RPMI8226 (cell line): ENCODE measurements at places on chromosomes 6 and 20.
A peak's percentile ranks its signal among the peaks of the same experiment; 100 is the strongest.

DNA sequence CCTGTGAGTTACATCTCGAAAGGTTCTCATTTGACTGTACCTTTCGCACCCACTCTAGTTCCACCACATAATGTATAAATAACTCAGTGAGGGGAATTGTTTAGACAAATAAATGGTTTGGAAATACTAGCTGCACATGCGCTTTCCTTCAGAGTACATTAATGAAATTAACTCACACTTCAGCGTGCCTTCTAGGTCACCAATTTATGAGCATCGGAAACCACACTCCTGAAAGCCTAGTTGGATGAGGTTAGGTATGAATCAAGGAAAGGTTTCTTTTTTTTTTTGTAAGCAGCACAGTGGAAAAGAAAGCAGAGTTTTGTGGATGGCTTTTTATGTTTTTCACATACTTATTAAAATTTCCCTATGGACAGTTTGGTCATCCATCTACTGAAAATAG is 247.8 kb upstream of the TCF21 start:
- DNase-seq, result no peak

- DNase-seq, result no peak
These were observed 44.7 kb downstream of the TNFAIP3 start for GRCh38 chr6:137911675-137912191.

- DNase-seq, result no peak
These were observed 11.6 kb upstream of the MAN1A1 start for GRCh38 chr6:119361209-119361608.

GRCh38 chr20:57342829-57343228 is 8.2 kb upstream of the RAE1 start:
- DNase-seq, result no peak

DNA sequence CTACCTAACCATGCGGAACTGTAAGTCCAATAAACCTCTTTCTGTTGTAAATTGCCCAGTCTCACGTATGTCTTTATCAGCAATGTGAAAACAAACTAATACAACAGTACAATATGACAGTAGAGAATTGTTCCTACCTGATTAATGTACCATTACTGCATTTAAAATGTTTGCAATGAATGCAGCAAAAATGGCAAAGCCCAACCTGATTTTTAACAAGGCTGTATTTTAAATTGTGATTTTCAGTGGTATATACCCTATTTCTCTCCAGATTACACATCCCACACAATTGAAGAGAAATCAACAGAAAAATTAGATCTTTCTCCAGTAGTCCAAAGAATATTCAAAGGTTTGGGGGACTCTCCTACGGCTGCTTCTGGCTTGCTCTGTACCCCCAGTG is 3.3 kb upstream of the PCSK2 start:
- DNase-seq, result no peak

DNA sequence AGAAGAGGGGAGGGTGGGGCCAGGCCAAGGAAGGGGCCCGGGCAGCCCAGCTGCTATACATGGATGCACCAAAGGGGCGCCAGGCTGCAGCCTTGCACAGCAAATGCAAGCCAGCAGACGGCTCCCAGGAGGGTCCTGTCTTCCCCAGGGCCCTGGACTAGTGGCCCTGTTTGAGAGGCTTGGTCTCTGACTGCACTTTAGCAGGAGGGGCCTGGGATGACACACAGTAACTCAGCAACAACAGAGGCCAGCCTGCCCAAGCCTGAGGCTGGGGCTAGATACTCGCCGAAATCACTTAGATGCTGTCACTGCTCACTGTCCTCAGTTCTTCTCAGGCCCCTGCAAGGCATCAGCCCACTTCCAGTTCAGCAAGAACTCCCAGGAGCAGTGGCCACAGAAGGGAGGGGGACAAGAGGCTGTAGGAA is 73.5 kb downstream of the TRAM2 start:
- DNase-seq, result peak; percentile 21

DNA sequence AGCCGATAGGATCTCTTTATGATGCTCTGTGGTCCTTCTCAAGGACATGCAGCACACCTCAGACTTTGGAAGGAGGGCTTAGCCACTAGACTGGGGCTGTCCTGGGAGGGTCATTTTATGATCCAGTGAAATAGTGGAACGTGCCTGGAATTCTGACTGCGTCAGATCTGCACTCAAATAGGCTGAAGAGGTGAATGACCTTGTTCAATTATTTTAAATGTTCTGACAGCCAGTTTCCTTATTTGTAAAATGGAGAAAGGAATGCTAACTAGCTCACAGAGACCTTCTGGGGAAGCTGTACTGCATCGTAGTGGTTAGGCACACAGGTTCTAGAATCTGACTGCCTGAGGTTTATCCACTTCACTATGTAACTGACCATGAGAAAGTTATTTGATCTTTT is 587.5 kb downstream of the MAFB start:
- DNase-seq, result no peak

DNA sequence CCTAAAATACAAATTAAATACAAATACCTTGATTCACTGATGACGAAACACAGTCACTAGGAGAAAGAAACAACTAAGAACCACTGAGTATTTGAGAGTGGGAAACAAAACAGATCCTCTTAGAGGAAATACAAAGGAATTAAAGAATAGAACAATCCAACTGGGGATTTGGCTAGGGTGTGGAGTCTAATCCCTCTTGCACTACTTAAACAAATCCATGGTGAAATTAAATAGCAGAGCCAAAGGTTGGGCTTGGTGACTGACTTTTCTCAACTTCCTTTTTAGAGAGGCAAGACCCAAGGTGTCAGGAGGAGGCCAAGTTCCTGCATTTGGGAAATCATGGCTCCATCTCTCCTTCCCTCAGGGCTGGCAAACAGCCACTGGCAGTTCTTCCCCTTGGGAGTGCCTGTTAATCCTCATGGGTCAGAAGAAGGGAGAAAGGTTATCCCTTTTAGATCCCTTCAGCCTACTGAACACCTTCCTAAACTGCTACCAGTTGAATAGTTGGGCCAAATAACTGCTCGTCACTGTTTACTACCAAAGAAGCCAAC is 101.2 kb upstream of the TRAF3IP2 start:
- no peak for DNase-seq

- DNase-seq, result no peak
These were observed 116.6 kb downstream of the FOXC1 start for GRCh38 chr6:1726341-1726768.

- no peak for DNase-seq
These were observed 7.4 kb downstream of the FOXA2 start for GRCh38 chr20:22576733-22577514.

- no peak for DNase-seq
These were observed 4.9 kb downstream of the PKIG start for GRCh38 chr20:44587035-44587980.

- DNase-seq, result no peak
These were observed 36.5 kb upstream of the GFRAL start for GRCh38 chr6:55290736-55291135.

- peak; percentile 31 for DNase-seq
These were observed 805 bp upstream of the STX16 start for GRCh38 chr20:58650181-58650775.

- no peak for DNase-seq
These were observed 63.1 kb downstream of the ATXN1 start for GRCh38 chr6:16698162-16698533.

GRCh38 chr20:675453-676314 is at the start of gene SCRT2:
SCRT2 (minus strand) TSS chr20:675802; CDS start chr20:675601, 201 bp downstream.
- peak; percentile 80 for DNase-seq

- DNase-seq, result no peak
These were observed 95.9 kb upstream of the DTNBP1 start for GRCh38 chr6:15758631-15759215.

GRCh38 chr6:136085370-136086115 is 164.6 kb downstream of the MTFR2 start:
- no peak for DNase-seq

GRCh38 chr6:142885182-142885867 is 59.7 kb downstream of the HIVEP2 start:
- DNase-seq, result peak; percentile 49

GRCh38 chr6:25553502-25553901 is 98.5 kb upstream of the SCGN start:
- no peak for DNase-seq
